HCEC 1CT (cell line): ENCODE measurements at places on chromosomes 2 and 18.

DNA sequence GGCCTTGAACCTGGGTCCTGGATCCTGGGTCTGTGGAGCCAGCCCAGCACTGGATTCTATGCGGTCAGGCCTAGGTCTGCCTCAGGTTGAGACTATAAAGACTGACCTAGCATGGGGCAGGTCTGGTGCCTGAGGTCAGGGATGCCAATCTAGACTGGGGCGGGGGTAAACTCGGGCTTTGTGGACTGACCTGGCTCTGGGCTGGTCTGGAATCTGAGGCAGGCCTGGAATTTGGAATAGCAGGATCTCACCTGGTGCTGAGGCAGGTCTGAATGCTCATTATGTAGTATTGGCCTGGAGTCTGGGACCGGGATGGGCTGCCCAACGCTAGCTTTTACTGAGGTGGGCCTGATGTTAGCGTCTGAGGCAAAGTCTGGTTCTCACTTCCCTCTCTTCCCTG is 256.0 kb downstream of the KIAA1328 start:
- DNase-seq = no peak

DNA sequence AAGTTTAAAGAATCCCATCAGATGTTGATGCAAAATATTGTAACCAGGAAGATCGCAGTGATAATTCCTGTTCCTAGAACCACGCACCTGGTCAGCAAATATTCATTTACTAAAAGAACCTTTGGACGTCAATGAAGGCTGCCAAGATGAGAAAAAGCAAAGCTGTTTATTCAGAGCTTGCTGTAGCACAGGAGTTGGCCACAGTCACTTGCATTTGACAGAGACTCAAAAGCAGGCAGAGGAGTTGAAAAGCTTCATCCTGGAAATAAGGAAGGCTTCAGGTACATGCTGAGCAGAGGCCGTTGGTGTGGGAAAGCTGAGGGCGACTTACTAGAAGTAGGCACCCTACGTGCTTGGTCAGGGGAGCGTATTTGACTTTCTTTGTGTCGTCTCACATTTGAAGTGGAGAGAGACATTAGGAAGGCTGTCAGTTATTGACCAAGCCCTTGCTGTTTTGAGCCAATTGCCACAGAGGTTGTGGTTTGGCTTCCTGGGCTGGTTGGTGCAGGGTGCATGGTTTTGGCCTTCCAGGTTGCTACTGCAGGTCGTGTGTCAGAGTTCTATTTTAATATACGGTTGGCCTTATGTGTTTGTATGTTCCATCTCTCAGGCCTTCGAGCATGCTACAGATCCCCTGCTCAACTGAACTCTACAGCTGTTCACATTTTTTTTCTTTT is 289.6 kb downstream of the METTL4 start:
- no peak for DNase-seq

DNA sequence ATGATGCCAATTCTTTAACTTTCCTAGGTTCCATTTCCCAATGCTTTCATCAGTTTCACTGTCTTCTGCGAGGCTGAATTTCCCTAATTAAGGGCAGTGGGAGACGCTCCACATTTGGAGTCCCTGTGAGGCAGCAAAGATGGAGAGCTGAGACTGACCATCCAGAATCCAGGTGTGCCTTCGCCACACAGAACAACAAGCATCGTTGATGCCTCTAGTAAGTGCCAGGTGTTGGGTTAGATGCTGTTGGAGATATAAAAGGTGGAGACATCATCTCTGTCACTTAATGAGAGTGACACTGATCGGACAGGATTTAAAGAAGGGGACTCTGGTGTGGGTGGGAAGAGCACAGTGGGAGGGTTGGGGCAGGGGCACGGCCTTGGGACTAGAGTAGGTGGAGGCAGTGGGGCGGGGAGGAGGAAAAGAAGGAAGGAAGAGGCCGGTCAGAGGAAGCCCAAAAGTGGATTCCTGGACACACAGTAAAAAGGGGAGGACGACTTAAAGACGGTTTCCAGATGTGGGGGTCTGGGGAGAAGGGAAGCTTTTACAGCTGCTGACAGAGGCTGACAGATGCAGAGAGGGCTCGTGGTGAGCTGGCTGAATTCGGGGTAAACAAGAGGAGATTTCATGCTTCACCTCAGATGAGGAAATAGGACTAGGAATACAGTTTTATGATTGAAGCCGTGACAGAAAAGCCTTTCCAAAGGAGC is 113.0 kb downstream of the BCL2 start:
- no peak for DNase-seq

- DNase-seq = no peak
These were observed 171.9 kb upstream of the CNTNAP5 start for GRCh38 chr2:123853161-123853560.

- DNase-seq = no peak
These were observed 533.7 kb upstream of the CHAC2 start for GRCh38 chr2:53233759-53234547.

DNA sequence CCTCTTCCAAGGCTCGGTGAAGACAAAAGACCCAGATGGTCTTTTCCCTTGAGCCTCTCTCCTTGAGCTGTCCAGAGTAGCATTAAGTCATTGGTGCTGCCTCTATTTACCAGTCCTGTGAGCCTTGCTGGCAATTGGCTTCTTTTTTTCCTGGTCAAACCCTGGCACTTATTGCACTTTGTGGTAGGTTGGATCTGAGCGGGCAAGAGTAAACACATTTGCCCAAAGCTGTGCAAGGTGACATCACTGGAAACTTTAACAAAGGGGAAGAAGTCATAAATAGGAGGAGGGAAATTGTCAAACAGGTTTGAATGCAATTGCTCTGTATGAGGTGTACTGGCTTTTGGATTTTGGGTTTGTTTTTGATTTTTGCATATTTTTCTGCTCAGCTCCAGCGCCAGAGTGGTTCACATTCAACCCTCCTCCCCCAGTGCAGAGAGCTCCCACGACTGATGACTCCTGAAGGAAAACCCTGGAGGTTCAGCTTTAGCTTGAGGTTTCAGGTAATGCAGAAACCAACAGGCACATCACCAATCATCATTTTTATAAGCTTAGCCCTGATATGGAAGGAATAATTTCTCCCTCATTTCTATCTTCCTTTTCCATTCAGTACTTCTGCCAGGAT is 8.3 kb downstream of the KCNE4 start:
- no peak for DNase-seq

DNA sequence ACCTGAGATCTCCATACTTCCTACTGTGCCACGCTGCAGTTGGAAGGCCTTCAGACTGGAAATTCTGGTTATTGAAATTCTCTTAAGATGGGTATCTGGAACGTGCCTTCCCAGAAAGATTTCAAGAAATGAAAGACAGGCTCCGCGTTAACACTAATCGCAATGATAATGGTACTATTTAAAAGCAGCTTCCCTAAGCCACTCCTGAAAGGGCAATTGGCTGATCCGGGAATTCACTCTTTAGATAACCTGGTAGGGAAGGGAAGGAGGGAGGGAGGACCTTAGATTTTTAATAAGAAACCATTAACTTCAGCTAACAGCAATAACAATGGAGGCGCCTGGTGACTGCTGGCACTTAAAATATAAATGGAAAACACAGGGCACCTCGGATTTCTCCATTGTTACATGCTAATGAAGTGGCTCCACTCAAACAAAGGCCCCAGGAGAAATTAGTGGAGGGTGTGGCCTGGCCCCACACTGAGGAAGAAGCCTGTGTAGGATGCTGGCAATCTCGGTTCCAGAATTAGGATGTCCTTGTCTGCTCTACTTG is 22.5 kb upstream of the MTA3 start:
- DNase-seq = no peak

DNA sequence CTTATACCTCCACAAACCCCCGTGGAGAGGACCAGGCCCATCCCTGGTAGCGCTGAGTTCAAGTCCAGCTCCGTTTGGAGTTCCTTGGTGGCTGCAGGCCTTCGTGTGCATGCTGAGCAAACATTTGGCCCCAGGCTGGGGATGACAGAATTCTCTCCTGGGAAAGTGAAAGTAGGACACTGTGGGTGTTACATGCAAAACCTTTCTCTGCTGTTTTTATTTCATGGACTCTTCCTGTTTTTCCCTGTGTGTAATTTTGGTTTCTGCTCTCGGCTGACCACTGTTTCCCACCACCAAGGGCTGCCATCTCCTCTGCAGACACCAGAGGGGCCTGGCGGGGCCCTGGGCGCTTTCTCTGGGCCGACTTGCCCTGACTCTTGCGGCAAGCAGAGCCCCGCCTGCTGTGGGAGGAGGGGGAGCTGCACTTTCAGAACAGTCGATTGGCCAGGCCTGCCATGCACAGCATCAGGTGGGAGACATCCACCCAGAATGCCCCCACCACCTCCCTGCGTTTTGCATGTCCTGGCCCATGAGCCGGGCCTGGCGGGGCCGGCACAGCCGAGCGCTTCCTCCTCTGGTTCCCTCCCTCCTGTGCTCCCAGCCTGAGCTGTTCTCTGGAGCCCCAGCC is 102.4 kb downstream of the CABLES1 start:
- peak; percentile 29 for DNase-seq

DNA sequence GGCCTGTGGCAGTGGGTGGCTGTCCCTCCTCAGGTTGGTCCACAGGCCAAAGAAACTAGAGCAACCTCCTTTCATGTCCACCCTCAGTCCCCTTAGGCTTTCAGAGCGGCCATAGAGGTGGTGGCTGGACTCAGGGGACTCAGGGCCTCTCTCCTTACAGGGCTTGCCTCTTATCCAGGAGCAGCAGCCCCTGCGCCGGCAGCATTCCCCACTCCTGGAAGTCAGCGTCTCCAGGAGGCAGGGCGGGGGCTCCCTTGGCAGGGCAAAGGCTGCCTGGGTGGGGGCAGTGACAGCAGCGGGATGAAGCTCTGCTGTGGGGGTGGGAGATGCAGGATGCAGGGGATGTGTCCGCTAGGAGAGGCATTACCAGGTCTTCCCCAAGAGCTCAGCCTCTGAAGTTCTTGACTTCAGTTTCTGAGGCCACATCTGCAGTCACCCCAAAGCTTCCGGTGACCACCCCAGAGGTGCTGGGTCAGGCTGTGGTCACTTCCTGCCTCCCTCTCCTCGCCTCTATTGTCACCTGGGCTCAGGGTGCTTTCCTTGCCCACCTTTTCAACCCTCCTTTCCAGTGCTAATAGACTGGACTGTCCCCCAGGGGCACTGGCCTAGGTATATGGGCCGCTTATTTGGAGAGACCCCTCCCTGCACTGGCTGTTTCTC is 8.6 kb upstream of the GPR55 start:
- DNase-seq = no peak

GRCh38 chr2:133674433-133675331 is 106.4 kb upstream of the NCKAP5 start:
- peak; percentile 67 for DNase-seq
